ENCODE measurements at places on chromosomes 16 and 17. TPM values are rescaled to one million over a fixed set of nuclear protein-coding genes. Genes with fewer than 3 reads are reported as not detected.

GRCh38 chr16:86987746-86988670 lies 329.2 kb downstream of the C16orf95 start:
- DNase-seq: no peak

HOXB3 gene
- total RNA-seq: 2.0 TPM

OGFOD3 gene
- total RNA-seq: 22.0 TPM

DNA sequence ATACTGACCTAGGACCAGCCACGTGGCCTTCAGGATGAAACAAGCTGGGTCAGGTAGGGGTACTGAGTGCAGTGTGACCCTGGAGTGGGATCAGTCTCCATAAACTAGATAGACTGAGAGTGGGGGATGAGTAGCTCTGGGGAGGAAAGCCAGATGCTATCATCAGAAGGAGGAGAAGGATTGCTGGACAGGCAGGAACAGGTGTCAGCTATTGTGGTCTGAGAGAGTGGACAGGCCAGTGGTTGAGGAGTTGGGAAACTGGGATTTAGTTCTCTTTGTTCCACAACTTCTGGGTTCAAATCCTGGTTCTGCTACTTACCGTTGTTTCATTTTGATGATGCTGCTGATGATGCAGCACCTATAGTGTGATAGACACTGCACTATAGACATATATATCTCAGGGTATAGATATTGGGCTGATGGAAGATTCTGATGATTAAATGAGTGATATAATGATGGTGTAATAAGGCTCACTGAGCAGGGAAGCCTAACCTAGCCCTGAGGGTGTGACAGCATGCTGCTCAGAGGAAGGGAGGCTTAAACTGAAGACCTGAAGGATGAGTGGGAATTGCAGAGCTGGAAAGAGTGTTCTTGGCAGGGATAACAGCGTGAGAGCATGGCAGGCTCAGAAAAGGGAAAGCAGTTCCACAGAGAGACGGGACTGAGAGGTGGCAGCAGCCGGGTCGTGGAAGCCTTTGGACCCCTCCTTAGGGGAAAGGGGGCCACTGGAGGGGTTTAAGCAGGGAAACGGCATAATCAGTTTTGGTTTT lies 66.0 kb downstream of the SNX20 start:
- no peak for DNase-seq
